ENCODE measurements at places on chromosomes 7 and 10. TPM values are rescaled to one million over a fixed set of nuclear protein-coding genes. Genes with fewer than 3 reads are reported as not detected.

DNA sequence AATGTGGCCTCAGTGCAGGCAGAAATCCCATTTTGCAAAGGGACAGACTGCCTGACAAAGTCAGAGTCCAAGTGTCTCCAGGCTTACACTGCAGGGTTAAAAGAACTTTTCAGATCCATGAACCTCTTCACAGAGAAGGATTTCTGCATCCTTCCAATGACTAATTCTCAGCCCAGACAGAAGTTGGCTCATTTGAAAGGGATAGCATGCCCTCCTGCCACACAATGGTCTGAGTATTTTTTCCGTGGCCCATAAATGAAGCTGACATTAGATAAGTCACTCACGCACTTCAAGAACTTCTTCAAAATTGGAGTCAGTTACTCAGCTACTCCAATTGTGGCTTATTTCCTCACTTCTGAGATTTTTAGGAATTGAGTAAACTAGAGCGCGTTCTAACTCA is 170.2 kb downstream of the PLXNA4 start:
- no peaks in the 10 kb centered on the region for H3K27me3 ChIP-seq
- no peak for DNase-seq
- H3K4me1 ChIP-seq = no peaks in the 10 kb centered on the region
- H3K27ac ChIP-seq = no peak overlapping the region
- no peaks in the 10 kb centered on the region for H3K36me3 ChIP-seq

GRCh38 chr7:155676052-155676451 is 31.6 kb downstream of the RBM33 start:
- H3K4me1 ChIP-seq = no peaks in the 10 kb centered on the region
- H3K36me3 ChIP-seq = no peaks in the 10 kb centered on the region
- no peak for DNase-seq
- H3K27me3 ChIP-seq = no peaks in the 10 kb centered on the region
- no peak overlapping the region for H3K4me3 ChIP-seq

GRCh38 chr7:42167206-42167605 is 69.8 kb downstream of the GLI3 start:
- H3K27ac ChIP-seq = no peak overlapping the region
- H3K27me3 ChIP-seq = no peaks in the 10 kb centered on the region
- H3K4me3 ChIP-seq = no peak overlapping the region
- H3K4me1 ChIP-seq = no peaks in the 10 kb centered on the region

DNA sequence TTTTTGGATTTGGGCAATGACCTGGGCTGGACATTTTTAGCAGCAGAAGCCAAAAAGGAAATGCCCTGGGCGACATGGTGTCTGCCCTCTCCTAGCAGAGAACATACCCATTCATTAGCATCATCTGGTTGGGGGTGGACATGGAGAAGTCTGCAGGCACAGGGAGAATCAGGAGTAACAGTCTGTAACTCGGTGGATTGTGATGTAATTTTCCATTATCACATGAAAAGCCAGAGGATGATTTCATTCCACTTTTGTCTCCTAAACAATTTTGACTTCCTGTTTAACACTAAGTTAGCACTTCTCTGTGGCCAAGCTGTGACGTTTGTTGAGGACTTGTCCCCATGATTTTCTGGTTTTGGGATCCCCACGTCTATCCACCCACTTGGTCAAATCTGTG is 153.8 kb upstream of the HABP2 start:
- H3K4me1 ChIP-seq = no peaks in the 10 kb centered on the region
- no peak overlapping the region for H3K27ac ChIP-seq
- no peaks in the 10 kb centered on the region for H3K36me3 ChIP-seq
- no peaks in the 10 kb centered on the region for H3K27me3 ChIP-seq

GRCh38 chr10:109386921-109387320 is 536.4 kb downstream of the XPNPEP1 start:
- no peaks in the 10 kb centered on the region for H3K4me1 ChIP-seq
- no peaks in the 10 kb centered on the region for H3K27me3 ChIP-seq
- no peak overlapping the region for H3K4me3 ChIP-seq
- no peak overlapping the region for H3K27ac ChIP-seq
- no peak for DNase-seq
- no peaks in the 10 kb centered on the region for H3K36me3 ChIP-seq

GRCh38 chr10:30529373-30529998 is 95.5 kb downstream of the MAP3K8 start:
- H3K4me1 ChIP-seq = no peaks in the 10 kb centered on the region
- no peaks in the 10 kb centered on the region for H3K27me3 ChIP-seq
- no peak overlapping the region for H3K27ac ChIP-seq
- DNase-seq = peak; percentile 8

GRCh38 chr7:28850699-28851098 is 107.4 kb downstream of the TRIL start:
- H3K4me1 ChIP-seq = no peaks in the 10 kb centered on the region
- H3K36me3 ChIP-seq = no peaks in the 10 kb centered on the region
- DNase-seq = no peak
- no peak overlapping the region for H3K4me3 ChIP-seq

Gene WASHC2A
- 32.7 TPM for total RNA-seq

Gene MSRB2
- 21.2 TPM for total RNA-seq

Gene H2BK1
- total RNA-seq = not detected

Gene ABCF2
- 33.3 TPM for total RNA-seq

Gene RET
- 3.6 TPM for total RNA-seq

Gene SPDYE16
- total RNA-seq = 0.41 TPM

All from prostate gland (tissue), 2 donors.